ENCODE measurements at places on chromosomes 11 and 22. TPM values are rescaled to one million over a fixed set of nuclear protein-coding genes. Genes with fewer than 3 reads are reported as not detected.

CCDC157 gene
- 0.58 TPM for total RNA-seq

UNC93B1 gene
- 6.1 TPM for total RNA-seq

CD59 gene
- 789 TPM for total RNA-seq

CTSF gene
- total RNA-seq, result 48.6 TPM

GRCh38 chr11:816433-816779 lies 2.3 kb upstream of the PNPLA2 start:
- no peak for DNase-seq

IGLL1 gene
- total RNA-seq, result not detected

GPR83 gene
- total RNA-seq, result 0.25 TPM

KLHDC7B gene
- total RNA-seq, result not detected

DNA sequence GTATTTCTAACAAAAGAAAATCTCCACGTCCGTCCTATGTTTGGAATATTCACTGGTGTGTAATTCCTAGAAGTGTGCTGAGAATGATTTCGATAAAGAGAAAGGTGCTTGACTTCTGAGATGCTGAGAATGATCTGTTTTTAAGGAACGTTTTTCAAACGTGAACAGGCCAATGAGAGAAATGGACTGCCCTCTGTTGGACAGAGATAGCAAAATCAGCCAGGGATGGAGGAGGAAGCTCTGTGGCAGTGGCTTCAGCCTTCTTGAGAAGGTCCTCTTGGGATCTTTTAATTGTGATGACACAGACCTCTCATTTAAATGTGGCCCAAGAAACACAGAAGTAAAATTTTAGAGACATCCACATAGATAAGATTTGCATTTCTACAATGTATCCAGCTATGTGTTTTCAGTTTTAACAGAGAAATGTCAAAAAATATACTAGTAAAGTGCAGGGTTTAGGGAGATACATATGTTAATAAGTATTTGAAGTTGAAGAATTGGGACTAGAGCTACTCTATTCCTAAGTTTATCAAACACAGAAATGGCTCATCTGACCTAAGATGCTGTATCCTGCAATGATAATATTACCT lies 84.0 kb upstream of the RCN1 start:
- no peak for DNase-seq

- no peak for DNase-seq
These were observed 2.8 kb downstream of the SIAE start for GRCh38 chr11:124670732-124671131.

PGA4 gene
- 1.3 TPM for total RNA-seq

DNA sequence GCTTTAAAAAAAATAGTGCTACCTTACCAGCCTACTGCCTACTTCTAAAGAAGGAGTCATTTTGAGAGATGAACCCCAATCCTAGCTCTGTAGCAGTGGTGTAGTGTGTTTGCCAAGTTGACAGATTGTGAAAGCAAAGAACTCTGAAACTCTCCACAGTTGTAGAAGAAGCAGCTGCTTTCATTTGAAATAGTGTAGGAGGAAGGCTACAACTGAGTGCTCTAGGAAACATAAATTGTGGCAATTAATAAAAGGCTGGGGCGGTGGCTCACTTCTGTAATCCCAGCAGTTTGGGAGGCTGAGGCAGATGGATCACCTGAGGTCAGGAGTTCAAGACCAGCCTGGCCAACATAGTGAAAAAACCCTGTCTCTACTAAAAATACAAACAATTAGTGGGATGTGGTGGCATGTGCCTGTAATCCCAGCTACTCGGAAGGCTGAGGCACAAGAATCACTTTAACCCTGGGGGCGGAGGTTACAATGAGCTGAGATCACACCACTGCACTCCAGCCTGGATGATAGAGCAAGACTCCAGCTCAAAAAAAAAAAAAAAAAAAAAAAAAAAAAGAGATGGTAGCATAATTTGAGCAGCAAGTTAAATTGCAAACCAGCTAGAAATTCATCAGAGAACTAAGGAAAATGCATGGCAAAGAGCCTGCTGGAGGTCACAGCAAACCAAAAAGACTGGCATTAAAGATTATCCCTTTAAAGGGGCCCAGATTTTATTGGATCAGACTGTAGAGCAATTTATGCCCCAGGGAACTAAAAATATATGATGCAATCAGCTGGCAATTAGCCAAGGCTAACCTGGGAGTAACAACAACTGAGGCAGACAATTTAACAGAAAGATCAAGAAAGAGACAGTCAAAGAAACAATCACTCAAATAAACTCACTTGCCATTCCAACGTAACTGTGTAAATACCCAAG lies 112.6 kb downstream of the LUZP2 start:
- no peak for DNase-seq
